ENCODE measurements at places on chromosomes 6 and 20. TPM values are rescaled to one million over a fixed set of nuclear protein-coding genes. Genes with fewer than 3 reads are reported as not detected.

VSX1 gene
- total RNA-seq, result not detected

RBL1 gene
- total RNA-seq, result 27.2 TPM

CST4 gene
- total RNA-seq, result not detected

BMP7 gene
- total RNA-seq, result not detected

CD83 gene
- 13.8 TPM for total RNA-seq

TMEM242 gene
- total RNA-seq, result 4.8 TPM

NKX2-2 gene
- total RNA-seq, result not detected

HRH3 gene
- total RNA-seq, result not detected

PRKN gene
- 4.1 TPM for total RNA-seq

NHLRC1 gene
- not detected for total RNA-seq

BEND3 gene
- total RNA-seq, result 5.2 TPM

Data from activated naive CD4-positive, alpha-beta T cell treated with anti-CD3 and anti-CD28 coated beads, Interleukin-2, amount 50 U/mL, for 72 hours (primary cell).